BJ (cell line): ENCODE measurements at places on chromosomes 13 and 19. TPM values are rescaled to one million over a fixed set of nuclear protein-coding genes. Genes with fewer than 3 reads are reported as not detected.
A peak's percentile ranks its signal among the peaks of the same experiment; 100 is the strongest.

The DHDH gene
- polyA plus RNA-seq, result not detected in 2 replicates

DNA sequence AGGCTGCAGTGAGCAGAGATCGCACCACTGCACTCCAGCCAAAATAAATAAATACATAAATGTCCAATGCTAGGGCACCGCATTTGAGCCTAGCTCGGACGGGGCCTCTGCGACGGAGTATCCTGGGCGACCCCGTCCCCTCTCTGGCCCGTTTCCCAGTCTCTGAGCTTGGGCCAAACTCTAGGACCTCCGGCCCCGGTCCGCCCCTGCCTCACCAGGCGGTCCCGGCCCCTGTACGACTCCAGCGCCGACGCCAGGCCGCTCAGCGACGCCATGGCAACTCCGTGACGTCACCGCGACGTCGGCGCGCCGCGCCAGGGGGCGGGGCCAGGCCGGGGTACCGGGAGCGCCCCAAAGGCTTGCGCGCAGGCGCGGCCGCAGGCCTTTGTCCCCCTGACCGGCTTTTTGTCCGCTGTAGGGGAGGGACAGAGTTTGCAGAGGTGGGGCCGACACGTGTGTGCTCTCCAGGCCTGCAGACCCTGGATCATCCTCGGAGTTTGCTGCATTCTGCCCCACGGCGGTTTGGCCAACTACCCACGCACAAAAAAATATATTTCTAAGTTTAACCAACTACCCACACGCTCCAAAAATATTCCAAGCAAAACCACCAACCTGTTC, at the start of gene PEX11G:
Gene PEX11G, minus strand, starts transcription at position 300 of the 618 bp plus-strand sequence. Its CDS starts 25 bp downstream, at position 275.
- DNase-seq, result peak; percentile 15

GRCh38 chr19:29499921-29500590, 25.7 kb upstream of the VSTM2B start:
- no peak for DNase-seq

GRCh38 chr13:60162096-60162495, 1.6 kb downstream of the DIAPH3 start:
- no peak for DNase-seq

- DNase-seq, result no peak
Observed at GRCh38 chr13:27371932-27372331, 52.5 kb upstream of the GTF3A start.

DNA sequence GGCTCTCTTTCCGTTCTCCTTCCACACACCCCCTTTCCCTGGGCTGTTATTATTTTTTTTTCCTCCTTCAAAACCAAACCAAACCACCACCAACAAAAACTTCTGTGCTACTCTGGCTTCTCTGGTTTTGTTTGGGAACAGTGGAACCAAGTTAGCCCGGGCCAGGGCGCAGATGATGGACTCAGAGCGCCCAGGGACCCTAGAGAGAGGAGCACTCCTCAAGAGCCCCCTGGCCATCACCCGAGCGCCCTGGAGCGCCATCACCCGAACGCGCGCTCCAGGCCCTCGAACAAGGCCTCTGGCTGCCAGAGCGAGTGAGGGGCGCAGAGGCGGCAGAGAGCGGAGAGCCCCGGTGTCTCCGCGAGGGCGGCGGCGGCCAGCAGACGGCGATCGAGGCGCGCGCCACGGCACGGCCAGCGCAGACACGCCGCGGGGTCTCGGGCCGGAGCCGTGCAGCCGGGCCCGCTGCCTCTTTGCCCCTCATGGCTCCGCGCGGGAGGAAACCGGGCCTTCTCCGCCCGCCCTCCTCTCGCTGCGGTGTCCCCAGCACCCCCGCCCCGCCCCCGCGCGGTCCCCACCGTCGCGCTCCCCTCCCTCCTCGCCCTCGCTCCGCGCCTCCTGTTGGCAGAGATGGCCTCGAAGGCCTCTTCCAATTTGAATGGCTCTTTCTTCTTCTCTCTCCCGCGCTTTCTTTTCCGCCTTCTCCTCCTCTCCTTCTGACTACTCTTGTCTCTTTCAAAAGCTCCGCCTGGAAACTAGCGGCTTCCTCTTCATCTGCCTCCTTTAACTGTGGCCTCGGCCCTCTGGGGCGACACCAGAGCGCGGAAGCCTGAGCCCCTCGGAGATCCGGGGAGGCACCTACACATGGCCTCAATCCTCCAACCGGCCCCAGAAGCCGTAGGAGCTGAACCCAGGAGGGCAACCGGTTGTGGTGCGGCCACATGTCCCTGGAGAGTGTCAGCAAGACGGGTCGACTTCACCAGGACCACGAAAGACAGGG, 4.1 kb upstream of the SOX1 start:
- no peak for DNase-seq
